ENCODE measurements at places on chromosomes 6 and 20.

GRCh38 chr6:150720774-150721233 is 121.1 kb downstream of the PLEKHG1 start:
- peak; percentile 86 for DNase-seq

GRCh38 chr6:150272976-150273315 is 95.9 kb upstream of the IYD start:
- no peak for DNase-seq

DNA sequence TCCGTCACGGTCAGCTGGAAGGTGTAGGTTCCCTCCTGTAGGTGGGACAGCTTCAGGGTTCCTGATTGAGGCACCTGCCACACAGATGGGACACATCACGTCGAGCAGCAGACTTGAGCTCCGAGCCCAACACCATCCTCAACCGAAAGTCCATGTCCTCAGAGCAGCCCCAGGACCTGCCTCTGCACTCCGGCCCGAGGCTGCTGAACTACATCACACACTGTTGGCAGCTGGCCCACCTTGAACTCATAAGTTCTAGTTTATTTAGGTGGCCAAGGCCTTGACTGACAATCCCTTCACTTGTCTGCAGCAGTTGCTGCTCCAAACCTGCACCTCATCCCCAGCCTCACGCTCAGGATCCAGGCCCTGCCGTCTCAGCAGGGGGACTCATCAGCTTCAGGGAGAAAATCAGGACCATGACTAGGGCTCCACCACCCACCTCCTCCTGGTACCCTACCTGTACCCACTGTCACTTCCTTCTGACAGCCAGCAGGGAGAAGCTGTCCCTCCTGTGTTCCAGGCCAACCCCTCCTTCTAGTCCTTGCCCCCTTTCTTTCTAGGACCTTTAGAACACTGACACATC is 21.0 kb downstream of the LRP11 start:
- no peak for DNase-seq

DNA sequence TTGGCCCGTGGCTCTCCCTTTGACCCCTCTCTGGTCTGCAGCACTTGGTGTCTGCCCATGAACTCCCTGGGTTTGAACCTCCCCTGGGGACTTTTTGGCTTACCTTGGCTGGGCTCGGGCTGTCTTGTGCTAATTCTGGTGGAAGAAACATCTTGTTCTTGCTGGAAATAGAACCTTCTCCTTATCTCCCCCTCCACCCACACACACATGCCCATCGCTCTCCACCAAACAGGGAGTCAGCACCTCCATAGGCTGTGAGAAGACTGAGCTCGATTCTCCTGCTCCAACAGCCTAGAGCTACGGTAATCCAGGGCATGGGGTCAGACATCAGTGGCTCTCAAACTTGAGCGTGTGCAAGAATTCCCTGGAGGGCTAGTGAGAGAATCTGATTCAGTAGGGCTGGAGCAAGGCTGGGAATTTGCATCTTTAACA is 114.4 kb upstream of the SLC22A23 start:
- DNase-seq: no peak

- DNase-seq: no peak
Observed at GRCh38 chr6:30844118-30844535, 40.2 kb upstream of the DDR1 start.

All from DMS79 treated with DMSO at 0.1 percent for 48 hours (cell line).